ENCODE measurements at places on chromosomes 2 and 18.

DNA sequence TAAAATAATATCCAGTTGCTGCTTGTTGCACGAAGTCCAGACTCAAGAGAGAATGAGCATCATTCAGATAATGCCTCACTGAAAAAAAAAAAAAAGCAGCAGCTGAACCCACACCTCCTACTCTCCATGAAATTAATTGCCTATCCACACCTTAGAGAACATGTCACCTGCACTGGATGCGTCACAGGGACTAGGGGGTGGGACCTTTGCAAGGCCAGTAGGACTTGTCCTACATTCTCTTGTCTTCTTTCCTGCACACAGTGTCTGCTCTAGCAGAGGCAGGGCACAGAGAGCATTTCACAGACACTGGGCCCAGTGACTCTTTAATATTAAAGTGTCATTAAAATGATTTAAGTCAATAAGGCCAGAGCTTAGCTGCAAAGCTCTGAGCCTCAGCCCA is at the start of gene ABCA12:
TSS of gene ABCA12 (minus strand) at position 148 of the 400 bp plus-strand sequence. CDS start 418 bp downstream, outside the sequence.
- DNase-seq = no peak

GRCh38 chr2:239274391-239275043 is 126.3 kb downstream of the HDAC4 start:
- DNase-seq = no peak

DNA sequence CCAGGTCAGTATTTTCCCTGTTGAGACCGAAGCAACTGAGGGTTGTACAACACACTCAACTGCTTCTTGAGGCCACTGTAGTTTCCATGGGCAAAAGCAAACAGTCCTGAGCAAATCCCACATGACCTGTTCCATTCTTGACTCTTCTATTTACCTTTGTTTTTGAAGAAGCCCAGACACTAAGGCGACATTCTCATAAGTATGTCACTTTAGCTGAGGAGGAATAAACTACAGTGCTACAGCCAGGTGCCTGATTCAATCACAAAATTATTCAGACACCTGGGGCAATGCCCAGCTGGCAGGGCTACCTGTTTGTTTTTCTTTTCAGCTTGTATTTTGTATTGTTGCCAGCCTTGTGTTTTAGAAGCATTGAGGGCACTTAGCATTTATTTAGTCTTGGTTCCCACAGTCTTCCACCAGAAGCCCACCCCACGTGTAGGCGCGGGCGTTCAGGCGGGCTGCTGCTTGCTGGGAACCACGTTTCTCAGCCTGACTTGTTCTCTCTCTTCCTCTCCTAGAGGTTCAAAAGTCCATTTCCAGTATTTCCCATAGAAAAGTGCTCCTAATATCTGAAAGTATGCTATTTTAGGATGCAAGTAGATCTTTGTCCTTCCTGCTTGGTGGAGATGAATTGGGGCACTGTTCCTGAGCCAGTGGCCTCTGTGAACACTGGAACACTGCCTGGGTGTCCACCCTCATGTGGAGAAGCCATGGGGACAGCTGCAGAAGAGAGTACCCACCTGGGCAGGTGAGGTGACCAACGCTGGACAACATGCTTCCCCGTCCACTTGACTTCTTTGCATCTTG is 99.0 kb upstream of the COPS8 start:
- no peak for DNase-seq

DNA sequence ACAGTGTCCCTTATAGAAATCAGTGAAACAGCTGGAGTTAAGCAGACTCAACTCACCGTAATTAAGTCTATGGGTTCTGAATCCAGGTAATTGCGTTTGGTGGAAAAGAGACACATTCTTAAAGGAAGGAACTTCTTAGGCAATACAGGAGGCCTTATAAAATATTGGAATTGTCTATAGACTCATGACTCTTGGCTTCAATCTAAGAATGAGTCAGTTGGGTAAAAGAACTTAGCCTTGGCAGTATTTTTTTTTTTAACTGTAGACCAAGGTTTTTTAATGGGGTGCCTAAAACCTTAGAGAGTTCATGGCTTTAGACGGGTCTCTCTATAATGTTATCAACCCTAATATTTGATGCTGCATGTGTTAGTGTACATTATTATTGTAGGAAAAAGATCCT is 47.6 kb downstream of the CCDC85A start:
- no peak for DNase-seq

- no peak for DNase-seq
Measured at GRCh38 chr2:121345887-121346286, 60.9 kb upstream of the TFCP2L1 start.

- peak; percentile 20 for DNase-seq
Measured at GRCh38 chr2:9336241-9336575, 87.1 kb downstream of the ITGB1BP1 start.

All from KBM-7 (cell line).